Amygdala (tissue), 56 donors: ENCODE measurements at places on chromosomes 4 and X.

GRCh38 chr4:36773467-36773866 lies 471.1 kb upstream of the NWD2 start:
- no peak for DNase-seq

GRCh38 chr4:188778905-188779304 lies 639.7 kb downstream of the TRIML1 start:
- DNase-seq = no peak

GRCh38 chr4:184019667-184020623 lies 114.8 kb downstream of the STOX2 start:
- no peak for DNase-seq

DNA sequence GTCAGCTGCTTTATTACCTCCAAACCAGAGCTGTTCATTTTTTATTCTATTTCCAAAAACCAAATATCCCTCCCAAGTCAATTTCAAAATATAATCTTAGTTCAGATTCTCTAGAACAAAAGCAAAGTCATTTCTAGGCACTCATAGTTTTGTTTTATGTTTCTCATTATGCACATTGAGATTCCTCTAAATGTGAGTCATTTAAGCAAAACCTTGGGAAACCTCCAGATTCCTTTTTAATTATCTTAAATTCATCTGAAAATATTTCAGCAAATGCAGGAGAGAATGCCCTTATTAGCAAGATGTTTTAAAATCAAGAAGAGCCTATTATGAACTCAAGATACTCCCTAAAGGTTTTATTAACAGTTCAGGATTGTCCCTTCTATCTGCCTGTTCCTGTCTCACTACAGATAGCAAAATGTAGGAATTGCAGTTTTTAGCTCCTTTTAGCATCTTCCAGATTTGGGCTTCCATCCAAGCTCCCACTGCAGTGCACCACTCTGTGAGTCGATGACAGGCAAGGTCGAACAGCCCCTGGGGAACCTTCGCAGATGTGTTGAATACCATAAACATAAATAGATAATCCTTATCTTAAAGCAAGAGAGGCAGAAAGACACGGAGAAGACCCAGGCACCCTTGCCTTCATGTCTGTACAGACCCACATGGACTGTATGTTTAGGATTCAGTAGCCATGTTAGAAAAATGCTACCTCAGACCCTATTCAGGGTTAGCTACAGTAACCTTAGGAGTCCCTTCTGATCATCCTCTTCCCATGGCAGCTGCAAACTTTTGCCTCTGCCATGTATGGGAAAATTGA lies 11.3 kb upstream of the SLC9A7 start:
- no peak for DNase-seq

GRCh38 chrX:15815779-15816437 lies 25.6 kb downstream of the ZRSR2 start:
- DNase-seq = no peak

DNA sequence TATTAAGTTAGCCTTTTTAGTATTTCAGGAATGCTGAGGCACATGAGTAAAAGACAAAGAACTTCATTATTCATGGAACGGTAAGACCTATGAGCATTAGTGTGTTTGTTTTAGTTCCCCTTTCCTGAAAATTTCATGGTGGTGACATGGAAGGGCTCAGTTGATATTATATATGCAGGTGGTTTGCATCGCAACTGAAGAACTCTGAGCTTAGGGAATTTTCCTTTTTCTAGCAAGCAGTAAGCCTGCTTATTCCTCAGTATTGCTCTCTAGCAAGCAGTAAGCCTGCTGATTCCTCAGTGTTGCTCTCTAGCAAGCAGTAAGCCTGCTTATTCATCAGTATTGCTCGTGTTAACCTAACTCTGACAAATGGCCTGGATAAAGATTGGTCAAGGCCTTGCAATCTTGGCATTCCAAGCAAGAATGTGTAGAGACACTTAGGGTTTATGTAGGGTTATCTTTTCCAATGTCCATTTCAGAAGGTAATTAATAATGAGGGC lies 37.7 kb upstream of the MAGEB18 start:
- no peak for DNase-seq

DNA sequence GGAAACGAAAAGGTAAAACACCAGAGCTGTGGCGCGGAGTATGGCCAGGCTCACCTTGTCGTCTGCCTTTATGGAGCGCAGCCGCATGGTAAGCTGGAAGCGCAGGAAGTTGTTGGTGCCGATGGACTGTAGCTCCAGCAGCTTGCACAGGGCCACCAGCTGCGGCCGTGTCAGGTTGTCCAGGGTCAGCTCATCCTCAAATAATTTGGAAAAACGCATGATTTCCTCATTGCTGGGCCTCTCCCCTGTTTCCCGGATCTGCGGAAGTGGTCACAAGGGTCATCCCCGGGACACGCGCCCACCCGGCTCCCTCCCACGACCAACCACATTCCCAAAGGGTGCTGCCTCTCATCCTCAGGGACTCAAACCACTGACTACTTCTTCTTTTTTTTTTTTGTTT lies 23.3 kb downstream of the LETM1 start:
- no peak for DNase-seq

GRCh38 chr4:177403746-177404145 lies 38.5 kb downstream of the AGA start:
- DNase-seq = no peak

DNA sequence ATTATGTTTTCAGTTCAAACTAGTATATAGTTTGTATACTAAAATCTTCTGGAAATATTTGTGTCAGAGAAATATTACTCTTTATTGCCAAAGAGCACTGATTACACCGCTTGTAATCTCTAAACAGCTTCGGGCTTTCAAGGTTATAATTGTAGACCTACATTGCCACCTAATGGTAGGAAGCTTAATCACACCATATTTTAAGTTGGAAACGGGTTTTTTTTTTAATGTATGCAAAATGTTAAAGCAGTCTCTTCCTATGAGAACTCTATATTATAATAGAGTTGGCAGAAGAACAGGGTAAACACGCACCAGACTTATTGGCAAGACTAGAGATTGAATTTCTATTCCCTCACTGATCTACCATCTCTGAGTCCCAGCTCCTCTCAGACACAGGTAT lies 19.5 kb upstream of the NFXL1 start:
- no peak for DNase-seq

- DNase-seq = no peak
Measured at GRCh38 chr4:149785696-149786431, 29.8 kb downstream of the IQCM start.

GRCh38 chrX:11336201-11336600 lies 43.0 kb downstream of the AMELX start:
- DNase-seq = no peak

DNA sequence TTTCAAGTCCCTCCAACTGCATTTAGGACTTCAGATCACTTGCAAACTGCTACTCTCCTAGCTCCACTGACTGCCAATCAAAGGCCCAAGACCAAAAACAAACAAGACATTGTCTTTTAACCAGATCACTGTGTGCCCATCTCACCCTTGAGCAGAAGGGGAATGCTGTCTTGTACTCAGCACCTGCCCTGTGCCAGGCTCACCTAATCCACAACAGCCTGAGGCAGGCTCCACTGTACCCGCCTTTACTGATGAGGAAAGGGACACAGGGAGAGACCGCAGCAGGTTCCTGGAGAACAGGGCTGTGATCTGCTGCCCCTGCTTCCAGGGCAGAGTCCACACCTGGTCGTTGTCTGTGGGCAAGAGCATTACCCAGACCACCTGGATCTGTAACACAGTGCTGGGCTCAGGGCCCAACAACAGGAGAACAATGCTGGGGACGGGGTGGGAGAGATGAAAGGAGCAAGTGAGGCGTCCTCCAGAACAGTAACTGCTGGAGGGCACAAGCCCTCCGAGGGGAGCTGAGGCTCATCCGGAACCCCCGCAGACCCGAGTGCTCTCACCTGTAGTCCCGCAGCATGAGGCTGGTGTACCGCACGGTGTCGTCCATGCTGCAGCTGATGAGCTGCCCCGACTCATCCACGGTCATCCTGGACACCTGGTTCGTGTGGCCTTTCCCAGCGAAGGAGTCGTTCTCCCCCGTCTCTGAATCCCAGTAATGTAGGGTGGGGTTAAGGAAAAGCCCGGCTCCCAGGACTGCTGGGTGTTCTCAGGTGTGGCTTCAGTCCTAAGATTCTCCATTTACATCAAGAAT lies 33.9 kb downstream of the WDR1 start:
- DNase-seq = no peak

DNA sequence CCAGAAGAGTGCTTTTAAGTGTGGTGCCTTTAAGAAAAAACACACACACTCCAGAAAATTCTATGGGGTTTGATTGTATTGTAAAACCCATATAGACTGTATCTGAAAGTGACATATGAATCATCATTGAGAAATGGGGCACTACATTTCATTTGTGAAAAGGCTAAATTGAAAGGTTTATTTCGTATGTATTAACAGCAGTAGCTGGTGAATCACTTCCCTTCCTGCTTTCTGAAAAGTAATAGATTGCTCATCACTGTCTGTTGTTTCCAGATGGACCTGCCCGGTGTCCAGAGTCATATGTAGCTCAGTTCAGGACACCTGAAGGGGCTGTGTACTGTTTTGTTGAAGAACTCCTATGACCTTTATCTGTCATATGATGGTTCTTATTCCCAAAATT lies 28.1 kb upstream of the HPRT1 start:
- DNase-seq = no peak

DNA sequence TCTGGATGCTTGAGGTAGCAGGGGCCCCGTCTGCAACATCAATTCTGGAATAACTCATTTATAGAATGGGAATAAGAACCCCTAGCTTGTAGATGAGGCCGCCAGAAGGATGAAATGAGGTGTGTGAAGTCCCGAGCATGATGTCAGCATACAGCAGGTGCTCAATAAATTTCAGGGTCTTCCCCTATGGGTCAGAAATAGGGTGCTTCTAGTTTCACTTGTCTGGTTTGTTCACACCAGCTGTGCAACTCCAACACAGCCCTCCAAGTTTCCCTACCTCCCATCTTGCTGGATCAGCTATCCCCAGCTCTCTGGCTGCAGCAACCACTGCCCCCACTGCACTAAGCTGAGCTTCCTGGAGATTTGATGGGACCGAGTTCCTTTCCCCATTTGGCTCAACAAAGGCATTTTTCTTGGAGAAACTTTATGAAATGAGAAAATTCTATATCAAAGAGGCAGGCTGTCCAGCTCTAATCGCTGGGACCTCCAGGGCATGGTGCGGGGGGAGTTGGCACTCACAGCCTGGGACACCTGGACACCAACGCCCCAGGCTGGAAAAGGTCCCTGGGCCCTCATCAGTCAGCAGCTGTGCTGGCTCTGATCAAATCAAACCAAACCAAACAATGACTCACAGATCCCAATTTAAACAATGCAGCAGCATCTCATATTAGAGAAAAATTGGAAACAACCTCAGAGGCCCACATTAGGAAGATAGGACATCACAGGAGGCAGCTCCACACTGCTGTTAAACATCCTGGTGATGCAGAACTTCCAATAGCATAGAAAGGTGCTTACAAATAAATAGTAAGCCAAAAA lies 13.3 kb downstream of the SLC2A9 start:
- no peak for DNase-seq

DNA sequence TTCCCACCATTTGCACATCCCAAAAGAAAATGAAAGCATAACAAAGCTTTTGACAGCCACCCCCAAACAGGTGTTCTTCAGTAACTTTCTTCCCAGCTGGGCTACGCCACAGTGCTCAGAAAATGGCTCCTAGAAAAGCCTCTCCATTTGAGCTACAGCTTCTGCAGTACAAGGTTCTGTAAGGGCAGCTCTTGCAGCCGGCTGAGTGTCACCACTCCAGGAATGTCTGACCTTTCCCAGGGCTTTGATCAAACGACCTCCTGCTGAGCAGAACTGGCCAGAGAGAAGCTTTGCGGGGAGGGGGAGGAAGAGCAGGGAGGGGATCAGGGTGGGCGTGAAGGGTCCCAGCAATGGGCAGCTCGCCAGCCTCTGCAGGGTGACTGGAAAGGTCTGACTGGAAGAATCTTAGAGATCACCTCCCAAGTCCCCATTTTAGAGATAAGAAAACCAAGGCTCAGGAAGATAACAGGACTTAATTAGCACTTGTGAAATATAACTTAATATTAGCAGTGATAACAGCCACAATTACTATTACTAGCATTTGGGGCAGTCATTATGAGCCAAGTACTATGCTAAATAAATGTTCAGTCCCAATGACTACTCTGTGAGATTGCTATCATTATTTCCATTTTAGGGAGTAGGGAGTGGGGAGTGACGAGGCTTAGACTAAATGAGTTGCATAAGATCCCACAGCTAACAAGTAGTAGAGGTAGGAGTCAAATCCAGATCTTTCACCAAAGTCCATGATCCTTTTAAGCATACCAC lies 51.1 kb downstream of the LEF1 start:
- DNase-seq = no peak

- DNase-seq = no peak
Measured at GRCh38 chr4:81806485-81806884, 334.8 kb upstream of the RASGEF1B start.

DNA sequence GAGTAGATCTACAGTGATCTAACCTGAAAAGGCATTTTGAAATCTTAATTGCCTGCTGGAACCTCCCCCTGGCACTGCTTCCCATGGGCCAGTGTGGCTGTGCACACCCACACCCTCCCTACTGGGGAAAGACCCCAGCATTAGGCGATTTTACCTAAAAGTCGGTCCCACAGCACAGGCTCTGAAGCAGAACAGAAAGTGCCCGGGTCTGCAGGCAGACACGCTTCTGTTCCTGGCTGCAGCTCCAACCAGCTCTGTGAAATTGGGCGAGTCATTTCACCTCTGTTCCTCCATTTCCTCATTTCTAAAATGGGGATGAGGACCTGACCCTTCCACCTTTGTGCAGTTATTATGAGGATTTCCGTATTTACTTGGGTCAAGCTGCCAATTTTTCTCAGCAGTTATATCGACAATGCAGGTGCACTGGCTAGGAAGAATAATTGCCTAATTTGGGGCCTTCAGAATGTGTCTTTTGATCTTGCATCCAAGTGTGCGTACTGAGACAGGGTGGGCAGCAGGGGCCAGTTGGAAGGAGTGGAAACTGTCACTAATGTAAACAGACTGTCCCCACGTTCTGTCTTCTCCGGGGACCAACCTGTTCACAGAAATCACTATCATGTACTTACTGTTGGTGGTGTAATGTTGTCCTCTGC lies 7.1 kb downstream of the KLF3 start:
- DNase-seq = no peak

DNA sequence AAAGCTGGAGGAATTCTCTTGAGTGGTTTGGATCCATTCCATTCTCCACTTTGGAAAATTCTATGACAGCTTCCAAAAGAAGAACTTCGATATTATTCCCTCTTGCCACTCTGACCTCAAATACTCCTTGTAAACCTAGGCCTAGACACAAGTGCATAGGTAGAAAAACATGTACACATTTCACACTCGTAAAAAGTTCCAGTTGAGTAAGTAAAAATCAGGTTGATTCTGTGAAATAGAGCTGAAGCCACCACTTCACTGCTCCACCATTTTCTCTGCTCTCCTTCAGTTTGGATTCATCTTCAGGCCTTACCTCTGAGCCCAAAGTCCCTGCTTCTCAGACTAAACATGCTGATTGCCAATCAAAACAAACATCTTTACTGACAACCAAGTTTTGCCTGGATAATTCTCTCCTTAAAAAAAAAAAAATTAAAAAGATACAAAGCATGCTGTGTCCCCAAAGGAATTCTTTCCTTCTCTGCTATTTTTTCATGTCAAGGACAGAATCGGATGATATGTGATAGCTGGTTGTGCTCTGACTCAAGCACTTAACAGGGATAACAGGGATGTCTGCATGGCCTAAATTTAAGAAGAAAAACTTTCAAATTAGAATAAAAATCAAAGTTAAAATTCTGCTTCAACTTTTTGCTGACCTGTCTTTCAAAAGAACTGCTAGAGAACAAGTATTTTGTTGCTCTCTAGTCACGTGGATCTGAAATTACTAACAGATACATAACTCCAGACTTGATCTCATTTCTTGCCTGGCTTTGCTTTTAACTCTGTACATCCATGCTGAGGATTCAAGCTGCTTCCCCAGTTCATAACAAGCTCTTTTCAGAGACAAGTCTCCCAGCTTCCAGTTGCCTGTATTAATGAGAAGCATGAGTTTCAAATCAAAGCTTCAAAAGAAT lies 420.9 kb upstream of the INTU start:
- DNase-seq = no peak
